ENCODE measurements at places on chromosomes 4 and X.

DNA sequence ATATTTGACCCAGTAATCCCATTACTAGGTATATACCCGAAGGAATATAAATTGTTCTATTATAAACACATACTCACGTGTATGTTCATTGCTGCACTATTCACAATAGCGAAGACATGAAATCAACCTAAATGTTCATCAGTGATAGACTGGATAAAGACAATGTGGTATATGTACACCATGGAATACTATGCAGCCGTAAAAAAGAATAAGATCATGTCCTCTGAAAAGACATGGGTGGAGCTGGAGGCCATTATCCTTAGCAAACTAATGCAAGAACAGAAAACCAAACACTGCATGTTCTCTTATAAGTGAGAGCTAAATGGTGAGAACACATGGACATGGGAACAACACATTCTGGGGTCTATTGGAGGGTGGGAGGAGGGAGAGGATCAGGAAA lies 36.5 kb downstream of the NUDT9 start:
- DNase-seq, result no peak

DNA sequence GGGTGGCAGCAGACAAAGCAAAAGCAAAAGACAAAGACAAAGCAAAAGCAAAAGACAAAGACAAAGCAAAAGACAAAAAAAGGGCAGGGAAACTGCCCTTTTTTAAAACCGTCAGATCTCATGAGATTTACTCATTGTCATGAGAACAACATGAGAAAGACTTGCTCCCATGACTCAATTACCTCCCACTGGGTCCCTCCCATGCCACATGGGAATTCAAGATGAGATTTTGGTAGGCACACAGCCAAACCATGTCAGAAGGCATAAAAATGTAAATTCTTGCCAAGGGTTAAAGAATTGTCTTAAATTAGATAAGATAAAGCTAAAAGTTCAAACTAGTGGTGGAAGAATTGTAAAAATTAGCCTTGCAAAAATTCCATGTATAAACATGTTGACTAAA lies 419.7 kb downstream of the TRAM1L1 start:
- DNase-seq, result no peak

DNA sequence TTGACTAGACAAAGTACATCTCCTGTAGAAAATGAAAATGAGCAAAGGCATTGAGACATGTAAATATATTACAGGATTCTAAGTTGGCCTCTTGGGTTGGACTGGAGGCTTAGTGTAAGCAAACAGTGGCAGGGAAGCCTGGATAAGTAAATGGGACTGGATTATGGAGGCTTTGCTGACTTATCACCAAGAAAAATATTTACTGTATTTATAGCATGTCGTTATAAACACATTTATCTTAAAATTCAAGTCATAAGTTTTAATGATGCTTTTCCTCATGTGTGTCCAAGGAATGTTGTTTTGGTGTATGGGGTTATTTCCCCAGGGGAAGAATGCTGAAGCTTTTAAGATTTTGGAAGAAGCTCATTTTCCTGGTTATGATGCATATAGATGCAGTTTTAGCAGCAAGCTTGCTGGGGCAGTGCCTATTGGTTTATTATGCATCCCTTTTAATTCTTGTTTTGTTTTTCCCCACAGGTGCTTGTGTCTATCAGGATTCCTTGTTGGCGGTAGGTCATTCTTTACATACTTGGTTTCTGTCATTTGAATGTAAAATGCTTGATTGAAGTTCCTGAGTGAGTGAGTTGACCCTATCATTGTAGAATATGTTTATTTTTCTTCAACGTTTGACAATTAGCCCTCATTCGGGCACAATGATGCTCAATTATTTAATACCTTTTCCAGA lies 8.5 kb downstream of the FRAS1 start:
- DNase-seq, result no peak

GRCh38 chr4:53196882-53197771 lies 168.7 kb downstream of the SCFD2 start:
- DNase-seq, result no peak

DNA sequence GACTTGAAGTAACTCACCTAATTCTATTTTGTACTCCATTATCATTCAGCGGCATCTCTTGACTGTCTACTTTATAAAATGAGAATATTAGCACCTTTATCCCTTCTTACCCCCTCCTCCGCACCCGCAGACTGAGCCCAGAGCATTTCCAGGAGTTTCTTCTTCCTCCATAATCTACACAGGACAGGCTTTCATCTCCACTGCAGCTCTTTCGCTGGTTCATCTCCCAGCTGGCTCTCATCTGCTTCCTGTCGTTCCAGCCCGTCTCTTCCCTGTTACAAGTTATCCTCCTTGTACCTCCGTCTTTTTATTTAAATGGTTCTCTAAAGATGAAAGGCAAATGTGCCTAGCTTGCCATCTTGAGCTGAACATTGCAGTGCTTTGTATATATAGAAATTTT lies 39.8 kb downstream of the GALNT7 start:
- DNase-seq, result no peak

DNA sequence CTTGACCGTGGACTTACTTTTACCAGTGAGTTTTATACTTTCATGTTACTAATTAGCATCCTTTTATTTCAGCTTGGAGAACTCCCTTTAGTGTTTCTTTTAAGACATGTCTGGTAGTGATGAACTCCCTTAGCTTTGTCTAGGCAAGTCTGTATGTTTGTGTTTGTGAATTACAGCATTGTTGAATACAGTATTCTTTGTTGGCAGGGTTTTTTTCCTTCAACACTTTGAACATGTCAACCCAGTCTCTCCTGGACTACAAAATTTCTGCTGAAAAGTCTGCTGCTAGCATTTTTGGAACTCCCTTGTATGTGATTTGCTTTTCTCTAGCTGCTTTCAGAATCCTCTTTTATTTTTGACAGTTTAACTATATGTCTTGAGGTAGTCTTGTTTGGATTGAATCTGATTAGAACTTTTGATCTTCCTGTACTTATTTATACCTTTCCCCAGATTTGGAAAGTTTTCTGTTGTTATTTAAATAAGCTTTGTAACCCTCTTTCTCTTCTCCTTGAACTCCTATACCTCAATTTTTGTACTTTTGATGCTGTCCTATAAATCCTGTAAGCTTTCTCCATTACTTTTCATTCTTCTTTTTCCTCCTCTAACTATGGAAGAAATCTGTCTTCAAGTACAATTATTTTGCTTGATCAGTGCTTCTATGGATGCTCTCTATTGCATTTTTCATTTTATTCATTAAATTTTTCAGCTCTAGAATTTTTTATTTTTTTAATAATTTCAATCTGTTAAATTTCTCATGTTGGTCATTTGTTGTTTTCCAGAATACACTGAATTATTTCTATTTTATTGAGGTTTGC lies 14.1 kb downstream of the PAPSS1 start:
- no peak for DNase-seq

DNA sequence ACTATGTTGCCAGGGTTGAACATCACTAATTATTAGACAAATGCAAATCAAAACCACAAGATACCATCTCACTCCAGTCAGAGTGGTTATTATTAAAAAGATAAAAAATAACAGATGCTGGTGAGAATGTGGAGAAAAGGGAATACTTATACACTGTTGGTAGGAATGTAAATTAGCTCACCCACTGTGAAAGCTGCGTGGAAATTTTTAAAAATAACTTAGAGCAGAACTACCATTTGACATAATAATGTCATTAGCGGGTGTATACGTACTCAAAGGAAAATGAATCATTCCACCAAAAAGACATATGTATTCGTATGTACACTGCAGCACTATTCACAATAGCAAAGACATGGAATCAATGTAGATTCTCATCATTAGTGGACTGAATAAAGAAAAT lies 48.6 kb upstream of the UGT2A1 start:
- DNase-seq, result no peak

DNA sequence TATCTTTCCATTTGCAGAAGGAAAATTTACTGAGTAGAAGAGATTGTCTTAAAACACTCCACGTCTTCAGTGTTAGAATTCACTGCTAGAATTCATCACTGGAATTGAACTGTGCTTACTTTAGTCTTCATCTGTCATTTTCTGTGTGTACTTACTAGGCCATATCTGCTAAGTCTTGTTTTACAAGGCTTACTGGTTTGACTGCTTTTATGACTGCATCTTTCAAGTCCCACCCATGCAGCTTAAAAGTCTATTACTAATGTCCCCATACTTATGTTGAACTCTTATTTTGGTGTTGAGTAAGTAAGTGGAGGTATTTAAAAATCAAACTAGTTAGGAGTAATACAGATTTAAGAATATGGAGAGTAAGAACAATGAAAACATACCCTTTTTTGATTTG lies 14.6 kb downstream of the CLCN3 start:
- no peak for DNase-seq

DNA sequence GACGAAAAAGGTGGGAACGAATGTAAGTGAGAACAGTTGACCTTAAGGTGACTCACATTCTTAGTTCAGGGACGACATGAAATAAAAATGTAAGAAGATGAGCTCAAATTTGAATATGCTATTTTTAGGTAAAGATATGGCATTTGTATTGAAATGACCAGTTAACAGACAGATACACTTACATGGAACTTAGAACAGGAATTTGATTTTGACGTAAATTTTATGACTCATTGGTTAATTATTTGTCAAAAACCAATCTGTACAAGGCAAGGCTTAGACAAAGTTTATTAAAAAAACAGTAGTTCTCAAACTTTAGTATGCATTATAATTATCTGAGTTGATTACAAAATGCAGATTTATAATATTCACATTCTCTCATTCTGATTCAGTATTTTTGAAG lies 469.4 kb downstream of the CFAP47 start:
- no peak for DNase-seq

- no peak for DNase-seq
Measured at GRCh38 chrX:21479695-21480270, 105.6 kb downstream of the CNKSR2 start.

DNA sequence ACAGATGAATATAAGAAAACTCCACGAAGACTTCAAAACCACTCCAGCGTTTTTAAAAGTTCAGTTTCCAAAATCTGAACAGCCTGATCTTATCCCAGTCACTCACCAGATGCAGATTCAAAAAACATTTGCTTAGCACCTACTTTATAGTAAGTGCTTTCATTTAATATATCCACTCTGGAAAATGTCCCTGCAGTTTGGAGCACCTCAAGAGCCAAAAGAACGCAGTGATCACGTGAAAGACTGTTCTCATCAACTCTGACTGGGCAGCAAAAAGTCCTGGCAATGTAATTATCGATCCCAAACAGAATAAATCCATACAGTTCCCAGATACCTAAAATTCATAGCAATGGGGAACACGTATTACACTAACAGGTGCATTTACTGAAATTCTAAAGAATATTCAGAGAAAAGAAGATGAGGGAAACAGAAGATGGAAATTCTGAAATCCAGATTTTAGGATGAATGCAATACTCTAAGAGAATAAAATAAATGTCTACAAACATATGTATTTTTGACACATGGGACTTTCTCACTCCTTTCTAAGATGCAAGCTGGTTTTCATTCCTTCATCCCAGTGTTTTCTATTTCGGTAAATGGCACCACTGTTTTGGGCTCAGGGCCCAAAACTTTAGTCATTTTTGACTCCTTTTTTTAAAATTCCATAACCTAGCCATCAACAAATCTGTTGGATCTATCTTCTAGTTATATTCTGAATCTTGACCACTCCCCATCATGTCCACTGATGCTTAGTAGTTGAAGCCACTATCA lies 13.9 kb downstream of the ATP8A1 start:
- DNase-seq, result no peak

- DNase-seq, result peak; percentile 81
Measured at GRCh38 chrX:96684339-96685209, at the start of gene DIAPH2. TSS of gene DIAPH2 (plus strand) at chrX:96684842.

GRCh38 chrX:12950851-12951594 lies 23.9 kb upstream of the TMSB4X start:
- no peak for DNase-seq

DNA sequence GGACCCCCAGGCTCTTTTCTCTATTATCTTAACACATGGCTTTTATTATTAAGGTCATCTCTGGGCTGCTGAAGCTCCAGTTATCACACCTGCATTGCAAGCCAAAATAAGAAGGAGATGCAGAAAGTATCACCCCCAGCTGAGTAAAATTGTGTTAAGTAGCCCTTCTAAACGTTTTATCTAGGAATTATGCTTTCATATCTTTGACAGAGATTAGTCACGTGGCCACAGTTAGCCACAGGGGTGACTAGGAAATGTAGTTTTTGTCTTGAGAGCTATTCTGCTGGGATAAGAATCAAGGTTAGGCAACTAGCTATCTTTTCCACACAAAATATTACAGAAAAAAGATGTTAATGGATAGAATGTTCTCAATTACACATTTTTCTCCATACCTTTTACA lies 102.1 kb downstream of the ANXA3 start:
- no peak for DNase-seq

DNA sequence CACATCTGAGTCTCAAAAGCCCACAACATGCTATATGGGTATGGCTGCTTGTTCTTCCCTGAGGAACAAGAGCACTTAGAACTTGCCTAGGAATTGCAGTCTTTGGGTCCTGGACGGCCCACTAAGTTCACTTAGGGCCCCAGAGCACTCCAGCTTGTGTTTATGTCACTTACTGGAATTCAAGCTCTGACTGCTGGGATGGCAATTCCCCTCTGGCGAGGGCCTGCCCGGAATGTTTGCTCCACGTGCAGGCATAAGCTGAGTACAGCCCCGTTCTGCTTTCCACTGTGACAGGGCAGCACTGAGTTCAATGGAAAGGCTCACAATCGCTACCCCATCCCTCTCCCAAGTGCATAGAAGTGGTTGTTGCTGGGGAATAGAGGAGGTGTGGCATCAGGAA lies 25.9 kb upstream of the RASSF6 start:
- DNase-seq, result no peak

DNA sequence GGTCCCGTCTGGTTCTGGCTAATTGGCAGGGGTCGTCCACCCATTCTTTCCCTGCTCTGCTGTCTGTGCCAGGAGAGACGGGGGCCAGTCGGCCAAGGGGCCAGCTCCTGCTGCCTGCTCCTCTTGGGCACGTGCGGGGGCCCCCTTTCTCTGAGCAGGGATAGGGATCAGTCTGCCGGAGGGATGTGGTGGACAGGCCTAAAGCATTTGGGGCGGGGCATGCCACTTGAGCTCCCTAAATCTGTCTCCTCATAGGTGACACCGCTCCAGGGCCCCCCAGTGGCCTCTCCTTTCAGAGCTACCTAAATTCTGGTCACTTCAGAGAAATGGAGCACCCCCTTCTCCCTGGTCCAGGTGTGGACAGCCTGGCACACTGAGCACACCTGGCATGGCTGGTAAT lies 4.2 kb upstream of the MSANTD1 start:
- no peak for DNase-seq

Data from ovary (tissue), 10 donors.